ENCODE measurements at places on chromosomes 6 and 20.

GRCh38 chr6:144594585-144594984 lies 309.4 kb downstream of the UTRN start:
- DNase-seq = no peak

DNA sequence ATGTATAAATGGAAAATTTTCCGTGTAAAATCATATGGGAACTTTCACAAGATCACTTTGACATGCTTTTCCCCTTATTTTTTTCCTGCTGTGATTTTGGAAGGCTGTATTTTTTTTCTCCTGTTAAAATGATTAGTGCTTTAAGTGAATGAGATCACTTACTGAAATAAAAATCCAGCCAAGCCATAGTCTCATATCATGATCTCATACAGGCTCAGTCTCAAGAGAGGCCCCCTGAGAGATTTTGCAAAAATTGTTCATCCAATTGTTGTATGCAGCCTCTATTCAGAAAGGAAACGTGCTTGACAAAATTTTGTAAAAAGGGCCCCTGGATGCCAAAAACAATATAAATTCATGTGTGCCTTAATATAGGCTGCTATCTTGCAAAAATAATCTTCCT lies 528.2 kb downstream of the HDGFL1 start:
- DNase-seq = no peak

GRCh38 chr20:17273717-17274116 lies 46.9 kb downstream of the PCSK2 start:
- no peak for DNase-seq

GRCh38 chr6:138517635-138518034 lies 18.3 kb upstream of the NHSL1 start:
- DNase-seq = no peak

DNA sequence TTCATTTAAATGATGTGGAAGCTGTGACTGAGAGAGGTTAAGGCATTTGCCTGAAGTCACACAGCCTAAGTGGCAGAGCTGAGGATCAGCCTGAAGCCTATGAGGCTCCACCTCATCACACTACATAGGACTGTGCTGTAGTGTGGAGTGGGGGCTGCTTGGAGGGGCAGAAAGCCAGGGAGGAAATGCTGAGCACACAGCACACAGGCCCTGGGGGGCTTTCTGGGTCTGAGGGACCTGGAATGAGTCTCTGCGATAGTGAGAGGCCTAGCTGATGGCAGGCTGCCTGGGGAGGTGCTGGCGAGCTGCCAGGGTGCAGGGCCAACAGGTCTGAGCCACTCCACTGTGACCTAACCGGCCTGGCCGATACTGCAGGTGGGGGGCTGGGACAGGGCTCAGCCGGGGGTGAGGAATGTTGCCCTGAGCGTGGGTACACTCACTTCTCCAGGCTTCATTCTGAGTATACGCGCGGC lies 2.2 kb upstream of the ARHGAP40 start:
- DNase-seq = no peak

DNA sequence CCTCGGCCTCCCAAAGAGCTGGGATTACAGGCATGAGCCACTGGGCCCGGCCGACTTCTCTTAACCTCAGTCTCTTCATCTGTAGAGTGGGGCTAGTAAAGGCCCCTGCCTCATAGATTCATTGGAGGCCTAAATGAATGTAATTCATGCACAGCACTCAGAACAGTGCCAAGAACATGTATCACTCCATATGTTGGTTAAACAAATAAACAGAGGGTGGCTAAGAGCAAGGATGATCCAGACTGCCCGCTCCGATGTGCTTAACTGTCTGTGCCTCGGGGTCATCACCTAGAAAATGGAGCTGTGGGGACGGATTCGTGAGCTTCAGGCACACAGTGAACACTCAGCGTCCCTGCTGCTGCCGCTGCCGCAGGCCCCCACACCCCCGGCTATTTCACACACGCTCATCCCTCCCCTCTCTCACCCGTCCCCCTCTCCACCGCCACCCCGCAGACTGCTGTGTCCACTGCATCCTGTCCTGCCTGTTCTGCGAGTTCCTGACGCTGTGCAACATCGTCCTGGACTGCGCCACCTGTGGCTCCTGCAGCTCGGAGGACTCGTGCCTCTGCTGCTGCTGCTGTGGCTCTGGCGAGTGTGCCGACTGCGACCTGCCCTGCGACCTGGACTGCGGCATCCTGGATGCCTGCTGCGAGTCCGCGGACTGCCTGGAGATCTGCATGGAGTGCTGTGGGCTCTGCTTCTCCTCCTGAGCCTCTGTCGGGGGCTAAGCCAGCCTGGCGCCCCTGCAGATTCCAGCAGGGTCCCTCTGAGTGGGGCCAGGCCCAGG lies 14.8 kb downstream of the MDFI start:
- DNase-seq = no peak

- DNase-seq = no peak
Measured at GRCh38 chr6:138432063-138432356, 28.0 kb downstream of the HEBP2 start.

DNA sequence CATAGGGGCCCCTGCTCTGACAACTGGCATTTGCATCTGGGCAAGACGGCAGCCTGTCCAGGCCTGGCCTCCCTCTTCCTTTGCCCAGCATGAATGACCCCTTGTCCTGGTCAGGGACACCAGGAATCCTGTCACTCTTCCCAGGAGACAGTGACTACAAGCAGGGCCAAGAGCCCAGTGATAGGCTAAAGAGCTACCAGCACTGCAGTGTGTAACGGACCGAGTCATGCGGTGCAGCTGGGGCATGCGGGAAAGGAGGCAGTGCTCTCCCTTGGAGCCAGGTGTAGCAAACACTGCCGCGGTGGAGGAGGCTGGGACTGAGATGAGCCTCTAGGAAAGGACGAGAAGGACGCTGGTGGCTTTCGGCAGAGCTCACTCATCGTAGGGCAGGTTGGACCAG lies 38.7 kb upstream of the DSP start:
- no peak for DNase-seq

DNA sequence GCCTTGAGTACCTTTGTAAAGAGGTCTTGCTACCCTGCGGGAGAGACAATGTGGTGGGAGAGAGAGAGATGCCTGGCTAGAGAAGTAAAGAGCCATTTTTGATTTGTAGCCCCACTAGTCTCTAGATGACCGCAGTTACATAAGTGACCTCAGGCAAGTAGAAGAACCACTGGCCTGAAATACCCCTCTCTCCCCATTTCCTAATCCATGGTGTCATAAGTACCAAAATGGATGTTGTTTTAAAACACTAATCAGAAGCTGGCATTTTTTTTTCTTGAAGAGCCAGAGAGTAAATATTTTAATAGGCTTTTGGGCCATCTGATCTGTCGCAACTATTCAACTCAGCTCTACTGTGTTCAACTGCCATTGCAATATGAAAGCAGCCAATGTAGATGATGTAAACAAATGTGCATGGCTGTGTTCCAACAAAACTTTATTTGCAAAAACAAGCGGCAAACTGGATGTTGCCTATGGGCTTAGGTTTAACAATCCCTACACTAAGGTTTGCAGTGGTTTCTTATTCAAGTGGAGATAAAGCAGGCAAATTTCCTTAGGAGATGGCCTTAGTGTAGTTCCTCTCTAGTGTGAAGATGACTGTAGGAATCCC lies 36.5 kb downstream of the RARS2 start:
- no peak for DNase-seq

GRCh38 chr6:68876792-68877493 lies 241.9 kb downstream of the ADGRB3 start:
- DNase-seq = peak; percentile 22

- no peak for DNase-seq
Measured at GRCh38 chr6:147941143-147941542, 401.5 kb upstream of the SASH1 start.

DNA sequence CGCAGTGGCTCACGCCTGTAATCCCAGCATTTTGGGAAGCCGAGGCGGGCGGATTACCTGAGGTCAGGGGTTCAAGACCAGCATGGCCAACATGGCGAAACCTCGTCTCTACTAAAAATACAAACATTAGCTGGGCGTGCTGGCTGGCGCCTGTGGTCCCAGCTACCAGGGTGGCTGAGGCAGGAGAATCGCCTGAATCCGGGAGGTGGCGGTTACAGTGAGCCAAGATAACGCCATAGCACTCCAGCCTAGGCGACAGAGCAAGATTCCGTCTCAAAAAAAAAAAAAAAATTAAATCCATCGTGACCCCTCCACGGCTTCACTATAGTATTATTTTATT lies 1.2 kb upstream of the CPNE1 start:
- DNase-seq = no peak

GRCh38 chr20:54355631-54356280 lies 119.6 kb upstream of the DOK5 start:
- DNase-seq = no peak

GRCh38 chr20:50450881-50451752 lies 59.1 kb upstream of the PTPN1 start:
- DNase-seq = no peak

- no peak for DNase-seq
Measured at GRCh38 chr6:11380969-11381744, 148.7 kb upstream of the NEDD9 start.

DNA sequence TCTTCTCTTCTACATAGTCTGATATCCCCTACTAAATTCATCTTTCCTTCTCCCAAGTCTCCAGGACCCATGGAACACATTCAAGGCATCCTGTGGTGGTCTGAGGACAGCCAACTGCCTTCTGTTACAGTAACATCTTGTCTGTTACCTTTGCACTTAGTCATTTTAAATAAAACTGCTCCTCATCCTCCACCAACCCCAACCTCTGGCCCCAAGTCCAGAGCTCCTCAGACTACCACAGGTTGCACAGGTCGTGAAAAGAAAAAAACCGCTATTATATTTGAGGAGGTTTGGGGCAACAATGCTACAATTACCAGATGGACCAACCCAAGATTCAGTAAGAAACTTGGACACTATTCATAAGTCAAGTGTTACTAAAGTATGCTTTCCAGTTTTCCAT lies 49.9 kb downstream of the MAN1A1 start:
- no peak for DNase-seq

GRCh38 chr20:58202044-58202443 lies 26.4 kb downstream of the ANKRD60 start:
- DNase-seq = no peak

- peak; percentile 47 for DNase-seq
Measured at GRCh38 chr20:53623454-53624211, 30.0 kb upstream of the ZNF217 start.

- DNase-seq = no peak
Measured at GRCh38 chr20:44496976-44497375, 21.3 kb downstream of the TTPAL start.

DNA sequence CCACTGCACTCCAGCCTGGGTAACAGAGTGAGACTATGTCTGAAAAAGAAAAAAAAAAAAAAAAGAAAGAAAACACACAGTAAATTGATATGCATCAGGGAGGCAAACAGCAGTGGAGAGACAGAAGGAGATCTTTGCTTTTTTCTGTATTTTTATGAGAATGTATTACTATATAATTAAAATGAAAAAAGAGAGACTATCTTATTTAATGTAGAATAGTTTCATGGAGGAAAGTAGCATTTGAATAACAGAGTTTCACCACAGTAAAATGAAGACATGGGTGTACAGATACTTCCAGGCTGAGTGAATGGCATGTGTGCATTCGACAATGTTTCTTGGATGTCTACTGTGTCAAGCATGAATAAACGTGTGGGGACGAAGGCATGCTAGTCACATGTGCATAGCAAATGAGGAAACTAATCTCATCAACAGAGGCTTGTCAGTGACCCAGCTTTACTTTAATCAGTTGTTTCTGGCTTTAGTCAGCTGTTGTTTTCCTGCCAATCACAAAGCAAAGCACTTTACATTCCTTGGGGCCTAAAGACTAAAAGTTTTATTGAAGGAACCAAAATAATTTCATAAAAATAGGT lies 55.5 kb upstream of the ARMH2 start:
- DNase-seq = no peak

GRCh38 chr20:43355610-43356009 lies 102.1 kb upstream of the SRSF6 start:
- no peak for DNase-seq

GRCh38 chr20:61157301-61157700 lies 94.8 kb upstream of the CDH4 start:
- DNase-seq = no peak

DNA sequence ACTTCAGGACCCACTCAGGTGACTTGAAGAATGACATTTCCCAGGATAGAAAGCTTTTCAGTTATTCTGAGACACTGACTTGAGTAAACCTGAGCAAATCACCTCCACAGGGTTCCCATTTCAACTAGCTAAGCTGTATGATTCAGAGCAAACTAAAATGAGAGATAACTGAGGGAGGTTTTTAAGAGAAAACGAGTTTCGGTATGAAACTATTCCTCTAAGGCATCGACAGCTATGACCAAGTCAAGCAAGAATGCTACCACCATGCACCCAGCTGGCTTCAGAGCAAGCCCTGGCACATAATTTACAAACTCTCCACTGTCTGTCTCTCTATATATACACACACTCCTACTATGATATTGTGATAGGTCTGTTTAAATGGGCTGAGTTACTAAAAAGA lies 75.4 kb downstream of the PERP start:
- no peak for DNase-seq

DNA sequence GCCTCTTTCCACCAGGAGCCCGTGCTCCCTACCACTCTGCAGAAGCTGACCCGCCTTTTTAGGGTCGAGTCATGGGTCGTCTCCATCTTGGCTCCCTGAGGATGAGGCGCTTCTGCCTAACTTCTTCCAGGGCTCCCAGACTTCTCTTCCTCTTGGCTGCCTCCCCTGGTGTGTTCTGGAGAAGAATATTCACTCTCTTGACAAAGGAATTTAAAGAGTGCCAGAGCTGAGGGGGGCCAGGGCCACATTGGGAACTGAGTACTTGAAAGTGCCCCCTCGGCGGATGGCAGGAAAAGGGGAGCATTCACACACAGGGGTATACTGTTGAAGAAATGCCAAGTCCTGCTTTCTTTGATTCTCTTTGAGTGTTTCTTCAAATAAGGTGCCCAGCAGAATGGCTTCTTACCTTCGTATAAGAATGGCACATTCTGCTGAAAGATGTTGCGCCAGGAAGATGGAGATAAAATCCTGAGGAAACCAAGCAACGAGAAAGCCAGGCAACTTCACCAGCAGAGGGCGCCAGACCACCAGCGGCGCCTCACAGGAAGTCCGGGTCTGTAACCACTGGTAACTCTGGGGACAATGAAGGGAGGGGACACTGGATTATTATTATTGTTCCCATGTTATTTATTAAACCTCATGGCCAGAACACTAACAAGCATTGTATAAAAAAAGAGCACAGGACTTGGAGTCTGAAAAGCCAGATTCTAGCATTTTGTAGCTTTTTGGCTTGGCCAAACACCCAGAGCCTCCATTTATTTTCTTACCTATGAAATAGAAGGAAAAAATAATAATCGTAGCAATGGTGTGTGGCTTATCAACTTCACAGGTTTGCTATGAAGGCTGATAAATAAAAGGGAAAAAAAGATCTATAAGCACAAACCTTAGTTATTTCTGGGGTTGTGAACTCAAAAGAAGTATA lies 176.7 kb downstream of the HACE1 start:
- DNase-seq = no peak

GRCh38 chr6:42225029-42225339 lies 7.3 kb upstream of the MRPS10 start:
- DNase-seq = no peak

All from NCI-H1436 (cell line).